Activated naive CD4-positive, alpha-beta T cell treated with anti-CD3 and anti-CD28 coated beads for 36 hours (primary cell): ENCODE measurements at places on chromosomes 7 and 10. TPM values are rescaled to one million over a fixed set of nuclear protein-coding genes. Genes with fewer than 3 reads are reported as not detected.

EPO gene
- total RNA-seq = not detected

GHRHR gene
- not detected for total RNA-seq

GRCh38 chr7:86282014-86282682 is 361.6 kb upstream of the GRM3 start:
- DNase-seq = no peak

GRCh38 chr7:151124481-151124880 is 38.2 kb downstream of the AGAP3 start:
- no peak for DNase-seq

GRCh38 chr7:115885550-115885949 is 145.0 kb downstream of the TFEC start:
- no peak for DNase-seq
